ENCODE measurements at places on chromosomes 1 and 21.

GRCh38 chr1:192702212-192702902 lies 66.4 kb downstream of the RGS13 start:
- no peak for DNase-seq

- DNase-seq: no peak
Observed at GRCh38 chr1:159012495-159012894, 2.8 kb downstream of the IFI16 start.

- DNase-seq: no peak
Observed at GRCh38 chr1:4173731-4174130, 273.7 kb upstream of the C1orf174 start.

DNA sequence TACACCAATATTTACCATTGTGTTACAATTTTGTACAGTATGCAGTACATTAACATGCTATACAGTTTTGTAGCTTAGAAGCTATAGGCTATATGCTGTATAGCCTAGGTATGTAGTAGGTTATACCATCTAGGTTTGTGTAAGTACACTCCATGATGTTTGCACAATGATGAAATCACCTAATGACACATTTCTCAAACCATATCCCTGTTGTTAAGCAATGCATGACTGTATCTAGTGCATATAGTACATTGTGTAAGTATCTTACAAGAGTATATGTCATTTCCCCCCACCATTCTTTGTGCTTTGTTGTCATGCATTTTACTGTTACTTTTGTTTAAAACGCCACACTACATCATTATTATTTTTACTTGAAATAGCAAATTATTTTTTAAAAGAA lies 65.7 kb upstream of the RNF11 start:
- no peak for DNase-seq

GRCh38 chr1:240044620-240045019 lies 47.1 kb upstream of the FMN2 start:
- DNase-seq: no peak

Data from H9 (cell line).